ENCODE measurements at places on chromosomes 3 and 15. TPM values are rescaled to one million over a fixed set of nuclear protein-coding genes. Genes with fewer than 3 reads are reported as not detected.

- DNase-seq, result no peak
- no peaks in the 10 kb centered on the region for H3K27me3 ChIP-seq
- H3K4me3 ChIP-seq, result no peak overlapping the region
- H3K4me1 ChIP-seq, result no peaks in the 10 kb centered on the region
- no peaks in the 10 kb centered on the region for H3K36me3 ChIP-seq
- H3K27ac ChIP-seq, result no peak overlapping the region
These were observed 965.3 kb downstream of the ROBO1 start for GRCh38 chr3:78802562-78802930.

- H3K4me3 ChIP-seq, result no peak overlapping the region
- no peak overlapping the region for H3K27ac ChIP-seq
- H3K27me3 ChIP-seq, result no peaks in the 10 kb centered on the region
- no peak for DNase-seq
These were observed 394.8 kb downstream of the SI start for GRCh38 chr3:164683489-164683888.

- H3K27me3 ChIP-seq, result no peaks in the 10 kb centered on the region
- H3K4me1 ChIP-seq, result peaks cover 61% of the 10 kb centered on the region
- no peak for DNase-seq
These were observed 3.3 kb downstream of the RPL35A start for GRCh38 chr3:197953325-197953724.

GRCh38 chr3:79111375-79112052 lies 656.3 kb downstream of the ROBO1 start:
- no peaks in the 10 kb centered on the region for H3K4me1 ChIP-seq
- H3K27ac ChIP-seq, result no peak overlapping the region
- no peaks in the 10 kb centered on the region for H3K36me3 ChIP-seq

DNA sequence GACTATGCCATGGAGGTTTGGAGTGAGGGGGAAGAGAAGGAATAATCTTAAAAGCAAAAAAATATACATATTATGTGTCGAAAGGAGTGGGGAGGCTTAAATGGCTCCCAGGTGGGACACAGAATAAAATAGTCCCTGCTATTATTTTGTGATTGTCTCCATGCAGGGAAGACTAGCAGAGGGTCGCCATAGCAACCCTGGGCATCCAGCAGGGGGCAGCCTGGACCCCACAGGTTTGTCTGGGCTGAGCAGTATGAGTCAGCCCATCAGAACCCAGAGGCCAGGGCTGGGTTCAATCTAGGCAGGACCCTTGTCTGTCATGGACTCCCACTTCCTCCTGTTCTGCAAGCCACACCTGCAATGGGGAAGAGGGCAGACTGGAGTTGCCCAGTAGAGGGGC lies 17.6 kb upstream of the LINGO1 start:
- no peaks in the 10 kb centered on the region for H3K36me3 ChIP-seq
- no peaks in the 10 kb centered on the region for H3K4me1 ChIP-seq
- DNase-seq, result no peak
- no peaks in the 10 kb centered on the region for H3K27me3 ChIP-seq
- no peak overlapping the region for H3K27ac ChIP-seq

DNA sequence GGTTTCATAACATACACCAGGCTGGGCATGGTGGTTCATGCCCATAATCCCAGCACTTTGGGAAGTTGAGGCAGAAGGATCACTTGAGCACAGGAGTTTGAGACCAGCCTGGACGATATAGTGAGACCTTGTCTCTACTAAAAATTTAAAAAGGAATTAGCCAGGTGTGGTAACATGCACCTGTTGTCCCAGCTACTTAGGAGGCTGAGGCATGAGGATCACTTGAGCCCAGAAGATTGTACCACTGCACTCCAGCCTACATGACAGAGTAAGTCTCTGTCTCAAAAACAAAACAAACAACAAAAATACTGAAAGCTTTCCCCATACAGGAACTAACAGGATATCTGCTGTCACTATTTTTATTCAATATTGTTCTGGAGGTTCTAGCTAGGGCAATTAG lies 20.9 kb downstream of the GREM1 start:
- DNase-seq, result no peak
- H3K36me3 ChIP-seq, result no peaks in the 10 kb centered on the region
- no peak overlapping the region for H3K27ac ChIP-seq
- H3K4me3 ChIP-seq, result no peak overlapping the region

GRCh38 chr3:156445117-156446090 lies 109.5 kb downstream of the SSR3 start:
- DNase-seq, result no peak
- H3K4me1 ChIP-seq, result no peaks in the 10 kb centered on the region
- H3K27me3 ChIP-seq, result no peaks in the 10 kb centered on the region
- no peak overlapping the region for H3K4me3 ChIP-seq

GRCh38 chr3:158911586-158911985 lies 109.7 kb downstream of the MFSD1 start:
- H3K27me3 ChIP-seq, result no peaks in the 10 kb centered on the region
- no peak for DNase-seq

The LRRIQ4 gene
- not detected for total RNA-seq

- no peak overlapping the region for H3K4me3 ChIP-seq
- H3K4me1 ChIP-seq, result no peaks in the 10 kb centered on the region
- DNase-seq, result no peak
These were observed 10.1 kb downstream of the GHSR start for GRCh38 chr3:172438186-172438585.

The ZKSCAN7 gene
- 3.7 TPM for total RNA-seq

DNA sequence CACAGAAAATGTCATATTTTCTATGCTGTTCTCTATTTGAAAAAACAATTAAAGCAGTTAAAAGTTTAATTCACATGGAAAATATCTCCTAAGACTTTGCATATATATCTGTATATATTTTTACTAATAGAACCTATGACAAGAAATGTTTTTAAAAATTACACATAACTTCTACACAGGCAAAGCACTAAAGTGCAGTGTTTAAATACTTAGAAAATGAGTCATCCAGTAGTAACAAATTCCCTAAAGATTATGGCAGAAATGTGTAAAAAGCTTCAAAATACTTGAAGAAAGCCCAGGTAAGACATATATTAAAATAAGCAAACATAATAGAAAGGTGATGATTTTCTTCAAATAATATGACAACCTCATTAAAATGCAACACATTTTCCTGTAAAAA lies 236.6 kb downstream of the TBC1D5 start:
- H3K36me3 ChIP-seq, result no peaks in the 10 kb centered on the region
- no peak overlapping the region for H3K27ac ChIP-seq
- no peak for DNase-seq
- peaks cover 3% of the 10 kb centered on the region for H3K4me1 ChIP-seq
- no peaks in the 10 kb centered on the region for H3K27me3 ChIP-seq

DNA sequence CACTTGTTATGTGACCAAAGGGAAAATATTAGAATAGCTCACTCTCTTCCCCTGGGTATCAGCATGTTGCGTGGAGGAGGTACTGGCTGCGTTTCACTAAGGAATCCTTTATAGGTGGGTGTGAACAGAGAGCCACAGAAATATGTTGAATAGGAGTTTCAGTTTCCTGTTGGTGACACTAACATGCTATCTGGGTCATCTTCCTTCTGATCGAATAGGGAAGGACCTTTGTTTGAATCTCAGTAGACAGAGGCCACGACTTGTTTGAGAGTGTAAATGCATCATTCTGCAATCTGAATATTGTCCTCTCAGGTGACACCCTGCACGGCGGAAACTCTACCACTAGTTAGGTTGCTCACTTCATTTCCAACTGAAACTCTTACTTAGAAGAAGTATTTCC lies 157.9 kb upstream of the SLC2A2 start:
- no peaks in the 10 kb centered on the region for H3K27me3 ChIP-seq
- peaks cover 5% of the 10 kb centered on the region for H3K4me1 ChIP-seq
- no peaks in the 10 kb centered on the region for H3K36me3 ChIP-seq
- H3K4me3 ChIP-seq, result no peak overlapping the region
- DNase-seq, result no peak

DNA sequence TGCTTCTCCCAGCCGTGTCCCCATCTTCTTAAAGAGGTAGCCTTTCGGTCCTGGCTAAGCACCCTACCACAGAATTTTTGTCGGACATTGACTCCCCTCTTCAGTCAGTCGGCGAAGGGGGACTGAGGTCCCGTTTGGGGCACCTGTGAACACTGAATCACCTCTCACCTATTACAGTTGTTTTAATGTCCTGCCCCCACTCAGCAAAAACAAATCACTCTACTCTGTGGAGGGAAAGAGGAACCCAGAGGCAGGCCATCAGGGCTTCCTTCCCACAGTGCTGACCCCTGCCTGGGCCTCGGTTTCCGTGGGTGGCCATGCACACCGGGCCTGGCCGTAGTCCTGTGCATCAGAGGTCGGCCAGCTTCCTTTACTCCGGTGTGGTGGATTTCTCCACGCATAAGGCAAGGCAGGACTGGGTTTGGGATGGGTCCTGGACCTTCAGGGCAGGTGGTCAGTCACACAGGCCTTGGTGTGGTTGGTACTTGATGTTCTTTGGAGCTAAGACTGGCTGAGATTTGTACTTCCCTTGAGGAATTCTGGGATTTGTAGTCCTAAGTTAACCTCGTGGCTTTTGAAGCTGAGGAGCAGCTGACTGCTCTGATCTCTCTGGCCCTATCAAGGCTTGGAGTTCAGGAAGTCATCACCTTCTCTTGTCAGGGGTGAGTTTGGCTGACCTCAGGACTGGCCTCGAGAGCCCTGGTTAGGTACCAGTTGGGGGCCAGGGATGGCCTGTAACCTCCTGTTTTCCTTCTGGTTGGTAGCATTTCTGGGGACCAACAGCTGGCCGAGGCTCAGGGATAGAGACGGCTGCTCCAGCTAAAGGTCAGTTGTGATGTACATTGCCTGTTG lies 627 bp upstream of the FAM131A start:
- H3K4me1 ChIP-seq, result peaks cover 37% of the 10 kb centered on the region
- peak overlapping the region; percentile 81 for H3K4me3 ChIP-seq
- H3K27me3 ChIP-seq, result no peaks in the 10 kb centered on the region
- DNase-seq, result peak; percentile 41

The ALPK3 gene
- total RNA-seq, result 15.4 TPM

- H3K4me1 ChIP-seq, result no peaks in the 10 kb centered on the region
- no peak overlapping the region for H3K27ac ChIP-seq
- no peak for DNase-seq
- no peaks in the 10 kb centered on the region for H3K27me3 ChIP-seq
These were observed 22.6 kb downstream of the CLDN18 start for GRCh38 chr3:138032567-138032966.

DNA sequence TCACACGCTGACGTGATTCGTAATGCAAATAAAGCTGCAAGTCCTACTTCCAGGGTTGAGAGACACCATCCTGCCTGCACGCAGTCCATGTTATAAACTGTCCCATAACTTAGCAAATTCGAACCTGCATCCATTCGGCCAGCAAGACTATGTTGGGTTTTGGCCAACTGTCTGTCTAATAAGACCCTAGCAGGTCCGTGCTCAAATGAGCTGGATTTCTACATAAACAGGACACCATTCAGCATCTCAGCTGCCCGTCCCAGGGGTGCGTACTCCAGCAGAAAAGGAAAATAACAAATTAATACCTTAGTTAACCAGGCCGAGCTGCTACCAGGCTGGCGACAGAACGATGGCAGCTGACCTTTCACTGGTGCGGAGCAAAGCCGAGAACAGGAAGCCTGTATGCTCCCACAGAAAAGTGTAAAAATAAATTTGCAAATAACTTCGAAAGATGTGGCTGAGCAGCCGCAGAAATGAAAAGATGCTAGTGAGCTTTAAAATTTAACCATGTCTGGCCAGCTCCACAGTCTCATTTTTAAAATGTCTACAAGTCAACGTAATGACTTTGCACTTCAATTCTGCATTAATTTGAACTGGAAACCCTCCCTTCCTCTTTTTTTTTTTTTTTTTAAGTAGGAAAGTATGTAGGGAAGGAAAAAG lies 97.1 kb upstream of the SNRPA1 start:
- H3K27me3 ChIP-seq, result no peaks in the 10 kb centered on the region
- no peaks in the 10 kb centered on the region for H3K4me1 ChIP-seq
- H3K4me3 ChIP-seq, result no peak overlapping the region
- no peaks in the 10 kb centered on the region for H3K36me3 ChIP-seq

DNA sequence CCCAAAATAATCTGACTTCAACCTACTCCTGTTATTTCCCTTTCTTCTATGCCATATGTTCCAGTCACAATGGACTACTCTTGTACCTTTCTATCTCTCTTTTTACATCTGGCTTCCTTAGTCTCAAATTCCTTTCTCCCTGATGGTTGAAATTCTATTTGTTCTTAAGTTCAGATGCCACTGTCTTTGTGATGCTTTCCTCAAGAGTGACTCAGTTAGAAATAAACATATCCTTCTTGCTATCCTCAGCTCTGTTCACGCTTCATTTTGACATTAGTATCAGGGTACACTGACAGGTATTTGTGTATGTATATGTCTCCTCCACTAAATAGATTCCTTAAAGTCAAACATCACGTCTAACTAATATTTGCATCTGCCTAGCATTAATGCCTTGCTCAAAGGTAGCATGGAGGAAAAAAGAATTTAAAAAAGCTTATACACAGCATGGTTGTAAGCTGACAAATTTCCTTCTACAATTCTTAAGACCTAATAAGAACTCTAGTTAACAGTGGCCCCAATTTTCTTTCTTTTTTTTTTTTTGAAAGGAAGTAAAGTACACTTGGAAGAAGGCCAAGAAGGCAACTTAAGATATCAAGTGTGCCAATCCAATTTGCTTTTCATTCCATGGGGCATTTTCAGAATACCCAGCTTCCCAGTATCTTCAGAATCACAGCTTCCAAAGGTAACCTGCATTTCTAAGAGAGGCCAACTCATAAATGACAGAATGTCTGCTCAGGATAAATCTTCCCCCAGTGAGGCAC lies 58.0 kb downstream of the CHAC1 start:
- H3K4me1 ChIP-seq, result no peaks in the 10 kb centered on the region
- H3K36me3 ChIP-seq, result peaks cover 6% of the 10 kb centered on the region
- no peaks in the 10 kb centered on the region for H3K27me3 ChIP-seq
- no peak overlapping the region for H3K27ac ChIP-seq
- no peak overlapping the region for H3K4me3 ChIP-seq

DNA sequence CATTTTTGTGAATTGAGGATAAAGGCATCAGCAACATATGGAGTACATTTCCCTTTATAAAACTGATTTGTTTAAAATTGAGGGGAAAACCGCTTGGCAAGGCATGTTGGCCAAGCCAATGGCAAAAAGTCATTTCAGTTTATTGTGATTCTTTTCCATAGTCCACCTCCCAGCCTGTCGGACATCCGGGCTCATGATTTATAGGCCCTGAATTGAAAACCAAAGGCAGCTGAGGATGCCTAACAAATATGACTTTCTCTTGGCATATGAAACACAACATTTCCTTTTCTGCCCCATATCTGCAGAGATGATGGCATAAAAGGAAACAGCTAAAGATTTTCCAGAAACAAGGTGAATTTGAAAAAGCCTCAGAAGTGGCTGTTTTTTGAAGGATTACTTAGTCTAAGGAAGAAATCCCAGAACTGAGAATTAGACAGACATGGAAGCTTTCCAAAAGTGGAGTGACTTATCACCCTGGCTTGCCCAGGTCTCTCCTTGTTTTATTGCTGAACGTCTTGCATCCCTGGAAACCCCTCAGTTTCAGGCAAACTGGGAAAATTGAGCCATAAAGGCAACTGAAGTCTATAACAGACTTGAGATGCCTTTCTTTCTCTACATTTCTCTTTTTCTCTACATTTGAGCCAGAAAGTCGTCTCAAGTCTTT lies 74.0 kb downstream of the COL8A1 start:
- H3K27me3 ChIP-seq, result no peaks in the 10 kb centered on the region
- H3K27ac ChIP-seq, result no peak overlapping the region
- H3K36me3 ChIP-seq, result no peaks in the 10 kb centered on the region
- H3K4me3 ChIP-seq, result no peak overlapping the region
- DNase-seq, result no peak

The FBXO40 gene
- total RNA-seq, result 1.00 TPM

Measured in adrenal gland (tissue), 19 donors.